Heart right ventricle (tissue), 16 donors: ENCODE measurements at places on chromosomes 1 and 21. TPM values are rescaled to one million over a fixed set of nuclear protein-coding genes. Genes with fewer than 3 reads are reported as not detected.
A peak's percentile ranks its signal among the peaks of the same experiment; 100 is the strongest.

Gene RORC
- total RNA-seq, result 21.0 TPM

Gene CAMK1G
- total RNA-seq, result 0.11 TPM

DNA sequence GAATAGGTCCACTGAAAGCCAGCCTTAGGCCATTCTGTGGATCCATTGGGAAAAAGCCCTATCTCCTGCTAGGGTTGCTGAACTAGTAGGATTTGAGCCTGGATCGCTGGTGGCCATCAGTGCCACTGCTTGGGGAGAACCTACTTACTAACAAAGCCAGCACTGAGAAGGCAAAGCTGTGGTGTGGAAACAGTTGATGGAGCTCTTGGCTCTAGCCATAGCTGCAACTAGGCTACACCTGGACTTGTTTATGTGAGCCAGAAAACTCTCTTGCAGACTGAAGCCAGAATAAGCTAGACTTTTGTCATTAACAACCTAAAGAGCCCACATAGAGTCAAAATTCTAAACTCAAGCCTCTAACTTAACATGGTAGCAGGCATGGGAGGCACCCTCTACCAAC is 20.7 kb downstream of the DAB1 start:
- DNase-seq, result no peak

DNA sequence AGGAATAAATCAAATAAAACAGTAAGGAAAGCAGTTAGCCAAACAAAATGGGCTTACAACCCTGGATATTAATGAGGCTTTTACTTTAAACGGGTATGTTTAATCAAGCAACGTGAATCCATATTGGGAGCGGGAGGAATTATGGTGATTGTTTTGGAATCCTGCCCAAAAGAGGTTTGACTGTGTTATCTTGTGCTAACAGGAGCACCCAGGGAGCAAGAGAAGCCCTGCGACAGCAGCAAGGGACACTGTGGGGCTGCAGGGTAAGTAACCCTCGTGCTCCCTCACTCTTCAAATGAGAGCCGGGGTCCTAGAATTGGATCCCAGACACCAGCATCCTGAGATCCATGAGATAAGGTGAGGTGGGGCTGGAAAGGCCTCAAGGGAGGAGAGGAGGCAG is 72.6 kb upstream of the PGBD5 start:
- DNase-seq, result no peak

DNA sequence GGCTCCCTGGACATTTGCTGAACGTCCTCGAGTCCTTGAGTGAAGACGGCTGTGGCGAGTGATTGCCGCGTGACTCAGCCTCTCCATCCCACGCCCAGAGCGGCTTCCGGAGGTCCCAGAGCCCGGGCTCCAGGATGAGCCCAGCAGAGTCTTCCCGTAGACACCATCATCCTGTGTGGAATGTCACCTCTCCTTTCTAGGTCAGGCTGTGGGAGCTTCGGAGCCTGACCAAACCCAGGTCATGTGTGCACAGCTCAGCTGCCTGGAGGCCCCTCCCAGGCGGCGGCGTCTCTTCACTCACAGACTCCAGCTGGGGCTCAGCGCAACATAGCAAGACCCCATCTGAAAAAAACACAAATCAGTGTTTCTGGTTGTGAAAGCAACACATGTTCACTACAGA is 38.2 kb downstream of the PRKCZ start:
- no peak for DNase-seq

Gene CD34
- 73.3 TPM for total RNA-seq

DNA sequence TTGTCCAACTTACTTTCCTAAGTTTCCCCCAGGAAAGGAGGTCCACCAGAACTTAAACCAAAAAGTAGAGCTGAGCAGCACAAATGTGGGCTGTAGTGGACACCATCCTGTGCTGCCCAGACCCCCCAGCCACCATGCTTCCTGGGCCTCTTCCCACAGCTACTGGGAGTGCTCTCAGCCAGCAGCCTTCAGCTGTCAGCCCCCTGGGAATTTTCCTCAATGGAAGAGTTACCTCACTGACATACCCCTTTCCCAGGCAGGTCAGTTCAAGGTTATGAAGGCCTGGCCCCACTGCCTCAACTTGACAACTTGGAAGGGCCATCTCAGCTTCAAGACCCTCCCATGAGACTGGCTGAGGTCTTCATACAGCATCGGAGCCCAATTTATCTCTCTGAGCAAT is 47.7 kb downstream of the CDCP2 start:
- DNase-seq, result no peak

DNA sequence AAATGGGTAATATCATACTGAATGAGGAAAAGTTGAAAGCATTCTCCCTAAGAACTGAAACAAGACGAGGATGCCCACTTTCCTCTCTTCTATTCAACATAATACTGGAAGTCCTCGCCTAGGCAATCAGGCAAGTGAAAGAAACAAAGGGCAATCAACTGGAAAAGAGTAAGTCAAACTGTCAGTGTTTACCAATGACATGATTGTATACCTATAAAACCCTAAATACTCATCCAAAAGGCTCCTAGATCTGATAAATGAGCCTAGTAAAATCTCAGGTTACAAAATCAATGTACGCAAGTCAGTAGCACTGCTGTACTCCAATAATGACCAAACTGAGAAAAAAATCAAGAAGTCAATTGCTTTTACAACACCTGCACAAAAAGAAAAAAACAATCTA is 575.8 kb upstream of the PRMT6 start:
- DNase-seq, result no peak

Gene CYP4A11
- total RNA-seq, result not detected

Gene ZC3H12A
- total RNA-seq, result 5.2 TPM

Gene S100B
- total RNA-seq, result 2.5 TPM

Gene GBP4
- total RNA-seq, result 11.9 TPM

DNA sequence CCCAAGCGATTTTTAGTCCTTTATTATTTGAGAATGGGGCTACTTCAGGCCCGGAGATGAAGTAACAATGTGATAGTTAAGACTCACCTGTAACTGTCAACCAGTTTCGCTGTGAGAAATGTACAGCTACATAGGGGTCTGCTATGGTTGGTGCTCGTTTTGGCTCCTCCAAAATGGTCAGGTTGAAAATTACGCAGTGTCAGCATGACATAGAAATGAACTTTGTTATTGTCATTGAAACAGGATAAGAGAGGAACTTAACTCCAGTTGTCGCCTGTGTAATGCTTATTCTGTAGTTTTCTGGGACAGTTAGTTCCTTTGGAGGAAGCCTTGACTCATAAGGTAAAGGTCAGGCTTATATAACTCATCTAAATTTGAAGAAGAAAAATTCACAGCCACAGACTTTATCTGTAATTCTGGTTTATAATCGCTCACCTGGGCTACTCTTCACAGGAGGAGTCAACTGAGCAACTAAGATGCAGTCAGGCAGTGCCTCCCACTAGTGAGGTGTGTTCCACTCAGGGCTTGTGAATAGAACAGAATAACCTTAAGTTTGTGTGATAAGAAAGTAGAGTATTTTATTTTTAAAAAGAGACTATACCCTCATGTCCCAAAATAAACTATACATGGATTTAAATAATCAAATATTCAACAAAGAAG is 130.9 kb downstream of the CD247 start:
- no peak for DNase-seq

- DNase-seq, result no peak
Observed at GRCh38 chr1:100452641-100453040, 85.3 kb upstream of the GPR88 start.

- peak; percentile 11 for DNase-seq
Observed at GRCh38 chr1:184210031-184210430, 158.5 kb downstream of the TSEN15 start.

Gene UHMK1
- total RNA-seq, result 21.8 TPM

Gene PRMT6
- total RNA-seq, result 3.7 TPM

- no peak for DNase-seq
Observed at GRCh38 chr1:206002160-206002559, 1.0 kb downstream of the RAB7B start.

Gene GCSAML
- total RNA-seq, result not detected

Gene NPR1
- total RNA-seq, result 12.8 TPM

Gene HES3
- total RNA-seq, result not detected

- no peak for DNase-seq
Observed at GRCh38 chr21:35538386-35538785, 489.3 kb upstream of the RUNX1 start.

DNA sequence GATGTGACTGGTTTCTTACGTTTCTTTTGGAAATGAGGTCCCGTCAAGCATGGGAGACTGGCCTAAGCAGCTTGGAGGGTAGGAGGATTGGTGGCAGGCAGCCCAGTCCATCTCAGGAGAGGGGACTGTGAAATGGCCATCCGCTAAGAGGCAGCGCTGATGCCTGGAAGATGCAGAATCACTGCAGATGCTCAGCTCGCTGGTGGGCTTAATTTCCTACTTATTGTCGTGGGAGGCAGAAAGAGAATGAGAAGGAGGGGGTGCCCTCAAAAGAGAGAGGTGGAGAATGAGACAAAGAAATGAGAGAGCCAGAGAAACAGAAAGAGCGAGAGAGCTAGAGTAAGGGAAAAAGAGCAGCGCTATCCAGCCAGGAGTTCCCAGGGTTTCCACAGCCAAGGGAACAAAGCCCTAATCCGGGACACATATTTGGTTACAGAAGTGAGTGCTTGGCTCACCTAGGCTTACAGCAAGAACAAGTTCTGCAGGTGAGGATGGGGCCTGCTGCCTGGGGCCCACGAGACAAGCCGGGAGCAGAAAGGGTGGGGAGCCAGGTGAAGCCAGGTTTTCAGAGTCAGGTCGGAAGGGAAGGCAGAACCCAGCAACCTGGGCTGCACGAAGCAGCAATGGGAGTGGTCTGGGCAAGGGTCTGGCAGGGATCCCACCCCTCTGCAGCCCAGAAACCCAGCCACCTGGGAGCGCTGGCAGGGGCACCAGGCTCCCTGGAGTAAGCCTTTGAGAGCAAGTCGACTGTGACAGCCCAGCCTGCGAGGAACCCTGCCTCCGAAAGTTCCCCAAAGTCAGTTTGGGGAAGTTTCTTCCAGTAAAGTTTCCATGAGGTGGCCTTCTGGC is 5.8 kb downstream of the ECE1 start:
- no peak for DNase-seq

DNA sequence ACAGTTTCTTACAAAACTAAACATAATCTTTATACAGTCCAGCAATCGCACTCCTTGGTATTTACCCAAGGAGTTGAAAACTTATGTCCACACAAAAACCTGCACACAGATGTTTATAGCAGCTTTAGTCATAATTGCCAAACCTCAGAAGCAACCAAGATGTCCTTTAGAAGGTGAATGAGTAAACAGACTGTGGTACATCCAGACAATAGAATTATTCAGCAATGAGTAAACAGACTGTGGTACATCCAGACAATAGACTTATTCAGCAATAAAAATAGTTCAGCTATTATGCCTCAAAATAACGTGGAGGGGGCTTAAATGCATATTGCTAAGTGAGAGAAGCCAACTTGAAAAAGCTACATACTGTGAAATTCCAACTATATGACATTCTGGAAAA is 87.0 kb upstream of the GALNT2 start:
- no peak for DNase-seq

- no peak for DNase-seq
Observed at GRCh38 chr1:223244366-223245103, 101.5 kb upstream of the TLR5 start.

Gene ALDH4A1
- total RNA-seq, result 56.0 TPM

DNA sequence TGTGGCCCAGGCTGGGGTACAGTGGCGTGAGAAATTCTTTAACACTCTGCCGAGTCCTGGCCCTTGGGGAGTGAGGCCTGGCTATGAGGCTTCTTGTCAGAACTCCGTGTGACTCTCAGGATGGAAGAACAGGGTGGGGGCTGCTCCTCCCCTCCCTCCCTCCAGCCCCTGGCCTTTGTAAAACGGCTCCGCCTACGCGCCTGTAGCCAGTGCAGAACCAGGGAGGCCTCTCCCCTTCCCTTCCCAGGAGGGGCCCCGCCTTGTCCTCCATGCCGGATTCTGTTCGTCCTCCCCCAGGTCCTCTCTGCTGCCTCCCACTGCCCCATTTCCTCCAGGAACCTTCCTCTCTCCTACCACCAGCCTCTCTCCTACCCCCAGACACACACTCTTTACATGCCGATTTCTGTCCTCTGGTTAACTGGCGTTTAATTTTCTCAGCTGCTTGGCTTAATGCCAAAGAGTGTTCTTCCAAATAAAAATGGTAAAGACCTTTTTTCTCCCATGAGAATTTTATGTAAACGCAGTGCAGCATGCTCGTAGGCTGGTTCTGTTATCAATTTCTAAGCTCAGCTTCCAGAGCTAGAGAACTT is 21.0 kb downstream of the PDE9A start:
- peak; percentile 70 for DNase-seq

DNA sequence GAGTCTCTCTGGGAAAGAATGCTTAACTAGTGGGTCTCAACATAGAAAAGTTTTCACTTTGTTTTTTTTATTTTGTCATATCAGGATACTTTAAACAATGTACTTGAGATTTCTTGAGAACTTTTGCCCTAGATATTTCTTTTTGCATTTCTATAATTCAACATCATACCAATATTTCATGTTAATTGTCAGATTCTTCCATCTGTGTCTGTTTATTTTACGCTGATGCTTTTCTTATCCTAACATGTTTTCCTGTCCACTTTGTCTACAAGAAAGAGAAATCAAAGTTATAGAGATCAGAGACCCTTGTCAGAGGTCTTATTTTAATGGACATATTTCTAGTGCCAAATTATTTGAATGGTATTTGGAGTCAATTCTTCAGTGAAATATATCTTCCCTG is 95.5 kb upstream of the B3GALT2 start:
- DNase-seq, result no peak
